ENCODE measurements at places on chromosomes 4 and X.

- DNase-seq: no peak
These were observed 25.3 kb upstream of the GATB start for GRCh38 chr4:151786158-151786495.

DNA sequence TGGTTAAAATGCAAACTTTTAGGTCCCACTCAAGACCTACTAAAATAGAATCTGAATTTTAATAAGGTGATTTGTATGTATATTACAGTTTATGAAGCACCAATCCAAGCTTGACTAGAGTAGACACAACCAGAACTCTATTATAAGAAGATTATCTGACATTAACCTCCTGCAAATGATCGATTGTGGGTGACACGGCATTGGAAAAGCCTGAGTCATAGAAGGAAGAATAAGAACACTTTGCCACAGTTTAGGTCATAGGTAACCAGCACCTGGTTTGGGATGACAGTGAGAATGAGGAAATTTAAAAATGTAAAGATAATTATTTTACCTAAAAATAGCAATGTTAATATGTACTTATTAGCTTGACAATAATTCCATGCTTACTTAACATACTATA, 15.2 kb downstream of the PDGFC start:
- no peak for DNase-seq

- DNase-seq: no peak
These were observed 149.3 kb downstream of the SOWAHB start for GRCh38 chr4:76748649-76749048.

DNA sequence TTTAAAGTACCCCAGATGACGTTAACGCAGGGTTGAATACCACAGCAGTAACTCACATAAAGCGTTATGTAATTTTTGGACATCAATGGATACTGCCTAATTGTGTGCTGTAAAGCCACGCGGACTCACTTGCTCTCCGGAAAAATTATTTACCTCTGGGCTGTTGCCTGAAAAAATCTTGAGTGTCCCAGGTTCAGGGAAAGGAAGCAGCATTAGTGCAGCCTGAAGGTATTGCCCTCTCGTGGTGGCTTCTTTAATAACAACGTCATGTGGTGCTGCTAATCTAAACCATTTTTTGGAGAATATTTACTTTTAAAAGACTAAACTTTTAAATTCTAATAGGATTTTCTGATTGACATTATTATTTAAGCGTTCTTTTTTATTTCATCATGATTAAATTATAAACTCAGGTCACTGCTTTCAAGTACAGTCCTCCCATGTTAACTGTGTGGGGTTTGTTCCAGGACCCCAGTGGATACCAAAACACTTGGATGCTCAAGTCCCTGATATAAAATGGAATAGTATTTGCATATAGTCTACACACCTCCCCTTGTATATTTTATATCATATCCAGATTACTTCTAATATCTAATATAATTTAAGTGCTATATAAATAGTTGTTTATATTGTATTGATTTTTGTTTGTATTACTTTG, 384.8 kb downstream of the FAM133A start:
- DNase-seq: no peak

- DNase-seq: no peak
These were observed 638.9 kb downstream of the SPRY1 start for GRCh38 chr4:124035364-124036041.

- DNase-seq: no peak
These were observed 138.7 kb downstream of the ELOVL6 start for GRCh38 chr4:110059556-110060191.

DNA sequence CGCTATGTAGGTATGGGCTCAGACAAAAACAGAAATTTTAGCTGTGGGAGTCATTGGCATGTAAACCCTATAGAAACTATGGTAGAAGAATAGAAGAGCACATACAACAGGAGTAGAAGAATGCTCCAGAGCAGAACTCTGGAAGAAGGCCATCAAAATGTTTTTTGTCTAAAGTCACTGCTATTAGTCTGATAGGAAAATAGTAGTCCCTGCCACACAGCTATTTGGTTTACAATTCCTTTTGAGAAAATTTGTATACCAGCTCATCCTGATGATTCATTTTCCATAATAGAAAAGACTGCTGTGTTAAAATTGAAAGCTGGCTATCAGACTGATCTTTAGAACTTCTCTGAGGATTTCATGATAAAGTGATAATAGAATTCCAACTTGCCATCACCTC, 32.8 kb upstream of the ADAD1 start:
- no peak for DNase-seq

- no peak for DNase-seq
These were observed 244.2 kb downstream of the CBLL2 start for GRCh38 chrX:22516893-22517292.

GRCh38 chr4:84032372-84032771, 466.7 kb downstream of the NKX6-1 start:
- no peak for DNase-seq

DNA sequence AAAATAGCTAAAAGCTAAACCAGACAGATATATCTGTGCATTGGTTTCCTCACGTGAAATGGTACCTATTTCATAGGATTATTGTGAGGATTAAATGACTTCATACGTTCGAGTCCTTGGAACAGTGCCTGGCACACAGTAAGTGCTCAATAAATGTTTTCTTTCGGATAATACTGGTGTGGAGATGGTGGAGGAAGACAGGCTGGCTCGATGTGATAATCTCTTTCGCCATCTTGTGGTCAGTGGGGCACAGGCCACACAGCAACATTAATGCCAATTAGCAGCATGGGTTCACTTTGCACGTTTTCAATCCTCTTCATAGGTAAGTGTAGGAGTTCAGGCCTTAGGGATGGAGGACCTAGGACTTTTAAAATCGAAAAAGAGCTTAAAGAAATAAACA, 9.3 kb downstream of the PAGE4 start:
- DNase-seq: no peak

DNA sequence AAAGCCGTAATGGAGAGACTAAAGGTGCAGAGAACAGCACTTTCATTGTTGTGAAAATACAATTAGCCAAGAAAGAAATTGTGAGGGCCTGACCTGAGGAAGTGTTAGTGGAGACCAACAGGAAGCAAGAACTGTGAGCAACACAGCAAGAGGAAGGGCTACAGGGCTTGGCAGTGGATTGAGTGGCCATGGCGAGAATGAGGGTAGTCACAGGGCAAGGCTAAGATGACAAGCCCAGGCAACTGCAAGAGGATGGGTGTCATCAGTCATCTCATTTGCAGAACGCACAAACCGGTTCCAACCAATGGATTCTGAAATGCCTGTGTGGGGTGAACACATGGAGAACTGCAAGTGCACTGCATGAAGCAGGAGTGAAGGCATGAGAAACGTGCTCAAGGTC, 3.6 kb downstream of the SLC10A6 start:
- no peak for DNase-seq

DNA sequence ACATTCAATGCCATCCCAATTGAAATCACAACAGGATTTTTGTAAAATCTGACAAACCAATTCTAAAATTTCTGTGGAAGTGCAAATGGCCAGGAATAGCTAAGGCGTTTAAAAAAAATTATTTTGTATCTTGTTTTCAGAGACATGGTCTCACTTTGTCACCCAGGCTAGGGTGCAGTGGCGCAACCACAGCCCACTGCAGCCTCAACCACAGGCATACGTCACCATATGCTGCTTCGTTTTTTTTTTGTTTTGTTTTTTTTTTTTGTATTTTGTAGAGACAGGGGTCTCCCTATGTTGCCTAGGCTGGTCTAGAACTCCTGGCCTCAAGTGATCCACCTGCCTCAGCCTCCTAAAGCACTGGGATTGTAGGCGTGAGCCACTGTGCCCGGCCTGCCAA, 24.5 kb downstream of the ZNF41 start:
- DNase-seq: no peak

DNA sequence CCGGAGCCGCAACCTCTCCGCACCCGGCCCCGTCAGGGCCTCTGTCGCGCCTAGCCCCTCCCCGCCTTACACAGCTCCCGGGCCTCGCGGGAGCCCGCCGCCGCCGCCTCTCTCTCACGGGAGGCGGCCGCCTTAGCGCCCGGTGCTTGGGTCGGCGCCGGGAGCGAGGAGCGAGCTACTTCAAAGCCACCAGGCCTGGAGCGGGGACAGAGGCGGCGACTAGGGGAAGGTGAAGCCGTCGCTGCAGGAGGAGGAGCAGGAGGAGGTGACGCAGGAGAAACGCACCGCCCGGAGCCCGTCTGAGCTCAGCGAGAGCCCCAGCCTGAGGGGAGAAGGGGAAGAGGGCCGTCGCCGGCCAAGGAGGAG, 250 bp downstream of the USP9X start:
- peak; percentile 63 for DNase-seq

- no peak for DNase-seq
These were observed 21.3 kb downstream of the CCKAR start for GRCh38 chr4:26468977-26469376.

GRCh38 chr4:152680988-152681603, 1.3 kb upstream of the TMEM154 start:
- DNase-seq: no peak

GRCh38 chr4:10983268-10983667, 298.7 kb upstream of the CLNK start:
- no peak for DNase-seq

GRCh38 chr4:71322425-71322824, 16.4 kb upstream of the SLC4A4 start:
- no peak for DNase-seq

GRCh38 chrX:66130469-66130868, 33.6 kb upstream of the HEPH start:
- DNase-seq: no peak

DNA sequence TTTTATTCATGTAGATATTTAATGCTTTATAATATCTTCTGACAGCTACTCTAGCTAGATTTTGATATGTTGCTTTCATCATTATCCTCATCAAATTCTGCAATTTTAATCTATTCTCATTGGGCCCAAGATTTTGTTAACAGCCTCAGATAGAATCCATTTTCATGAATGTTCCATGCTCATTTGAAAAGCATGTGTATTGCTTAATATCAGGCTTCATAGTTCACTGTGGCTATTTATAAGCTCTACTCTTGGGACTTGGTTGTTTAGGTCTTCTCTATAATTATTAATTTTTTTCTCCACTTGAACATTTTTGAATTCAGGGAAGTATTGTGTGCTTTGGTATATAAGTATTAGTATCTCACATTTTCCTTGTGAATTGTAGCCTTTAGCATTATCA, 41.8 kb downstream of the RAB40A start:
- no peak for DNase-seq

- no peak for DNase-seq
These were observed 248.1 kb downstream of the C4orf33 start for GRCh38 chr4:129344058-129344457.

GRCh38 chr4:16329125-16329796, 103.0 kb upstream of the TAPT1 start:
- no peak for DNase-seq

DNA sequence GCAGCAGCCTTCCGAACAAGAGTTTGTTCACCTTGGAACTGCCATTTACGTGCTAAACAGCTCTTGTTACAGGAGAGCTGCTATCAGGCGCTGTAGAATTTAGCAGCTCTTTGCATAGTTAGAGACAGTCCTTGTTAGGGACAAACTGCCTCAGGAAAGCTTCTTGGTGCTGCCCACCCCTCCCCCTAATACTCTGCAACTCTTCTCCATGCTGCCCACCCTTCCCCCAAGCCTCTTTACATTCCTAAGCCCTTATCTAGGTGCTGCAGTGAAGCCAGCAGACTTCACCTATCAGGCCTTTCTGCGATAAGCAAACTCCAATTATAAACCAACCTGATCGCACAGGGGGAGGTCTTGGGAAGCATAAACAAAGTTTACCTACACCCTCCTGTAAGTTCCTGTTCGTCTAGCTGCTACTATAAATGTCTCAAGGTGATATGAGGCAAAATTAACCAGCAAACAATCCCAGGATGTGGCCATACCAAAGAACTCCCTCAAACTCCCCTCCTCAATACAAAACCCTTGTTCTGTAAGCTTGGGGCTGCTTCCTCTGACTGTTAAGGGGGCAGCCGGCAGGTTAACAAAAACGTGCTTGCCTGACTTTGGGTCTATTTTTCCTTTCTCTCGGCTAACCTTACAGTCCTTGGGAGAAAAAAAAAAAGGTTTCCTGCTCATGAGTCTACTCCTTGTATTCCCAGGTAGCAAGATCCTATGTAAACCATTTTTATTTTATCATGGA, 74.0 kb upstream of the GC start:
- no peak for DNase-seq
